Activated naive CD8-positive, alpha-beta T cell treated with anti-CD3 and anti-CD28 coated beads, Interleukin-2, amount 50 U/mL, for 24 hours (primary cell): ENCODE measurements at places on chromosomes 6 and 20.
A peak's percentile ranks its signal among the peaks of the same experiment; 100 is the strongest.

GRCh38 chr6:164122109-164122508 lies 707.6 kb downstream of the QKI start:
- no peaks in the 10 kb centered on the region for H3K4me1 ChIP-seq
- no peak overlapping the region for H3K27ac ChIP-seq
- H3K27me3 ChIP-seq: peaks cover 2% of the 10 kb centered on the region
- H3K36me3 ChIP-seq: no peaks in the 10 kb centered on the region

DNA sequence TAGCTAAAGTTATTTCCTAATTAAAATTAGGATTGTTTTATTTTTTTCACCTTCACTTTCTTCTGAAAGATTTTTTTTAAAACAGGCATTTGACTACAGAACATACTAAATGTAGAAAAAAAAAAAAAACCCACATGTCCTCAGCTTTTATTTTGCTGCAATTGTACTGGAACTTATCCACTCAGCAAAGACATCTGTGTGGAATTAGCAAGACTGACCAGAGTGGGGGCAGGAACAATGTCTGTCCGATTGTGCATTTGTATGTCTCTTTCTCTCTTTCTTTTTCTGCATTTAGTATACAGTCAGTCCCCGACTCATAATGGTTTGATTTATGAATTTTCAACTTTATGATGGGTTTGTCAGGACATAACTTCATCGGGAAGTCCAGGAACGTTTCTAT lies 77.3 kb downstream of the CHD6 start:
- H3K4me1 ChIP-seq: peaks cover 5% of the 10 kb centered on the region
- no peaks in the 10 kb centered on the region for H3K27me3 ChIP-seq
- H3K4me3 ChIP-seq: no peak overlapping the region
- DNase-seq: no peak
- peaks cover 16% of the 10 kb centered on the region for H3K36me3 ChIP-seq

- H3K4me3 ChIP-seq: no peak overlapping the region
- H3K27me3 ChIP-seq: no peaks in the 10 kb centered on the region
- peak overlapping the region; percentile 53 for H3K27ac ChIP-seq
- peaks cover 27% of the 10 kb centered on the region for H3K4me1 ChIP-seq
Measured at GRCh38 chr6:31697555-31697954, 5.6 kb downstream of the ABHD16A start.

- H3K36me3 ChIP-seq: no peaks in the 10 kb centered on the region
- H3K4me1 ChIP-seq: peaks cover 18% of the 10 kb centered on the region
- H3K4me3 ChIP-seq: peak overlapping the region; percentile 82
- no peak overlapping the region for H3K27ac ChIP-seq
- no peaks in the 10 kb centered on the region for H3K27me3 ChIP-seq
- no peak for DNase-seq
Measured at GRCh38 chr20:378961-379336, 1.6 kb upstream of the TRIB3 start.

- H3K4me3 ChIP-seq: no peak overlapping the region
- no peaks in the 10 kb centered on the region for H3K4me1 ChIP-seq
- peaks cover 7% of the 10 kb centered on the region for H3K36me3 ChIP-seq
- no peaks in the 10 kb centered on the region for H3K27me3 ChIP-seq
- H3K27ac ChIP-seq: no peak overlapping the region
- no peak for DNase-seq
Measured at GRCh38 chr6:116338943-116339342, 31.8 kb upstream of the DSE start.

GRCh38 chr6:144006736-144007477 lies 1.2 kb downstream of the PLAGL1 start:
- peaks cover 15% of the 10 kb centered on the region for H3K27me3 ChIP-seq
- H3K4me3 ChIP-seq: peak overlapping the region; percentile 71
- H3K27ac ChIP-seq: peak overlapping the region; percentile 52
- no peaks in the 10 kb centered on the region for H3K36me3 ChIP-seq
- DNase-seq: no peak

DNA sequence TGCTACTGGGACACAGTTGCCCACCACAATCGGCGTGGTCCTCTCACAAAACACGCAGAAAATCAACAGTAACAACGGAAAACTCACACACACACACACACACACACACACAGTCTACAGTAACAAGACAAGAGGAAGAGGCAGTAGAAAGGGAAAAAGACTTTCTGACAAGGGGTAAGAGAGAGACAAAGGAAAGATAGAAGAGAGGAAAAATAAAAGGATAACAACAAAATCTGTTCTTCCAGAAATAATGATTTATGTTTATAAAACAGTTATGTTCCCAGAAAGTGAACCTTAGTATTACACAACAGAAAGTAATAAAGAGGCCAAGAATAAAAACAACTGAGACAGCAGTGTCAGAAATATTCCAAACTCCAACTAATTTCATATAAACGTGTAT lies 2.9 kb downstream of the RANBP9 start:
- peaks cover 8% of the 10 kb centered on the region for H3K36me3 ChIP-seq
- H3K27me3 ChIP-seq: no peaks in the 10 kb centered on the region
- peak overlapping the region; percentile 85 for H3K27ac ChIP-seq
- no peak for DNase-seq
- H3K4me3 ChIP-seq: peak overlapping the region; percentile 92
- H3K4me1 ChIP-seq: peaks cover 36% of the 10 kb centered on the region

GRCh38 chr6:22413681-22414311 lies 117.0 kb upstream of the PRL start:
- H3K36me3 ChIP-seq: no peaks in the 10 kb centered on the region
- H3K4me3 ChIP-seq: no peak overlapping the region
- no peak overlapping the region for H3K27ac ChIP-seq
- DNase-seq: no peak
- no peaks in the 10 kb centered on the region for H3K4me1 ChIP-seq

DNA sequence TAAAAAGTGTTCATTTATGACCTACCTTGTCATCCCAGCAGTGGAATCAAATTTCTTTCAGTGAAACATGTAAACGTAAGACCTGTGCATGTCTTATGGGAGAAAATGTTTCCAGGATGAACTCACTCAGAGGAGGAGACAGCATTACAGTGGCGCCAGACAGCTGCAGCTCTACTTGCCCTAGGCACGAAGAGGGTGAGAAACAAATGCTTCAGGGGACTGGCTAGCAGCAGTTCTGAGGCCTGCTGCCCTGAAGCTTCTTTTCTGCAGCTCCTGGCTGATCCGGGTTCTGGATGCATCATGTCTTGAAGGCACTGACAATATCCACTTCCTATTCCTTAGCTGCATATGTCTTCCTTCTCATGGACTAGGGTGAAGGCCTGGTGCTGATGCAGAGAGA lies 120.2 kb downstream of the QRSL1 start:
- H3K27ac ChIP-seq: no peak overlapping the region
- H3K4me3 ChIP-seq: no peak overlapping the region
- peaks cover 5% of the 10 kb centered on the region for H3K27me3 ChIP-seq
- peaks cover 5% of the 10 kb centered on the region for H3K4me1 ChIP-seq

DNA sequence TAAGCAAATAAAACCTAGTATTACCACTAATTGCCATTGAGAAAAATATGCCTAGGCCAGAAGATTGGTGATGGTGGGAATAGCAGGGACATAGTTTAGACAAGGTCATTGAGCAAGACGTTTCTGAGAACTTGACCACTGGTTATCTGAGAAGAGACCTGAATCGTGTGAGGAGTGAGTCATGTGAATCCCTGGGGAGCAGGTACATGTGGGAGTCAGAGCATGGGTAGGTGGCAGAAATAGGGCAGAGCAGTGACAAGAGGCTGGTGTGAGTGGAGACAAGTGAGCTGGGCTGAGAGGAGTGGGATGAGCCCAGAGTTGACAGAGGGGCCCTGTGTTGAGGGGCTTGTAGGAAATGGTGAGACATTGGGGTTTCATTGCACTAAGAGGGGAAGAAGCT lies 16.4 kb downstream of the MICA start:
- peak overlapping the region; percentile 9 for H3K27ac ChIP-seq

GRCh38 chr20:61937146-61937962 lies 128.3 kb downstream of the TAF4 start:
- H3K27ac ChIP-seq: no peak overlapping the region
- no peaks in the 10 kb centered on the region for H3K4me1 ChIP-seq
- DNase-seq: no peak
- H3K27me3 ChIP-seq: peaks cover 1% of the 10 kb centered on the region

DNA sequence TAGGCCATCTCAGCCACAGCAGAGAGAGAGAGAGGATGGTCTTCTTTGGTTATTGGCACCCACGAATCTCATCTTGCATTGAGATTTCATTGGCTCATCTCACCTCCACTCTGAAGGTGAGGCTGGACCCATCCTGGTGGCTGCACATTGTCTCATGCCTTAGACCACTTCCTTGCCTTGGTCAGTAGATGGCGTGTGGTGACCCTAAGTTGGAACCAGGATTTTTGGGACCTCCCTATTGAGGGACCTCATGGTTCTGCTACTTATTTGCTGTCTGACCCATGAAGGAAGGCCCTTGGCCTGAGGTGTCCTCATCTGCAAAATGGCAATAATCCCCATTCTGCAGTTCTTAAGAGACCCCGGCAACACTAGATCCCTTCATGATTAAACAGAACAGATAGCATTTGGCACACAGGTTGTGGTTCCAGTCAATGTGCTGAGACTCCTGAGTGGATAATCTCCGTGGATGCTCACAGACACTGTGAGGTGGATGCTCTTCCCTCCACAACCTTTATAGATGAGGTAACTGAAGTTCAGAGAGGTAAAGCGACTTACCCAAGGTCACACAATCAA lies 21.5 kb upstream of the AAR2 start:
- no peaks in the 10 kb centered on the region for H3K27me3 ChIP-seq
- no peaks in the 10 kb centered on the region for H3K36me3 ChIP-seq
- DNase-seq: peak; percentile 8
- no peaks in the 10 kb centered on the region for H3K4me1 ChIP-seq
- no peak overlapping the region for H3K4me3 ChIP-seq

GRCh38 chr6:13671548-13672127 lies 40.0 kb downstream of the RANBP9 start:
- no peak overlapping the region for H3K4me3 ChIP-seq
- H3K36me3 ChIP-seq: peaks cover 24% of the 10 kb centered on the region
- H3K4me1 ChIP-seq: peaks cover 78% of the 10 kb centered on the region

DNA sequence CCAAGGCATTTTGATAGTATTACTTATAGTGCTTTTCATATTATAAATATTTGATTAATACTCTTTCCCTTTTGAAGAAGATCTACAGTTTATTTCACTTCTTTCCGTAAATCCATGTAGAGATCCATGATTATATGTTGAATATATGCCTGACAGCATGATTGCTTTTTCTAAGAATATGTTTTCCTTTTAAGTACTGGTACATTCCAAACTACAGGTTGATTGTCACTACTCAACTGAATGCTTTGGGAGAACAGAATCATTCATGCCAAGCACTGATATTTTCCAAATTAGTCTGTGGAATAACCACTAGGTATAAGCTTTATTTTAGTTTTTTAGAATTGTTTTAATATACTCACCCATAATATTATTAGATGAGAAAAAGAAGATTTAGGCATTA lies 330.2 kb downstream of the BCKDHB start:
- no peaks in the 10 kb centered on the region for H3K4me1 ChIP-seq
- H3K27me3 ChIP-seq: no peaks in the 10 kb centered on the region
- no peak overlapping the region for H3K4me3 ChIP-seq
- H3K27ac ChIP-seq: no peak overlapping the region
- DNase-seq: no peak

DNA sequence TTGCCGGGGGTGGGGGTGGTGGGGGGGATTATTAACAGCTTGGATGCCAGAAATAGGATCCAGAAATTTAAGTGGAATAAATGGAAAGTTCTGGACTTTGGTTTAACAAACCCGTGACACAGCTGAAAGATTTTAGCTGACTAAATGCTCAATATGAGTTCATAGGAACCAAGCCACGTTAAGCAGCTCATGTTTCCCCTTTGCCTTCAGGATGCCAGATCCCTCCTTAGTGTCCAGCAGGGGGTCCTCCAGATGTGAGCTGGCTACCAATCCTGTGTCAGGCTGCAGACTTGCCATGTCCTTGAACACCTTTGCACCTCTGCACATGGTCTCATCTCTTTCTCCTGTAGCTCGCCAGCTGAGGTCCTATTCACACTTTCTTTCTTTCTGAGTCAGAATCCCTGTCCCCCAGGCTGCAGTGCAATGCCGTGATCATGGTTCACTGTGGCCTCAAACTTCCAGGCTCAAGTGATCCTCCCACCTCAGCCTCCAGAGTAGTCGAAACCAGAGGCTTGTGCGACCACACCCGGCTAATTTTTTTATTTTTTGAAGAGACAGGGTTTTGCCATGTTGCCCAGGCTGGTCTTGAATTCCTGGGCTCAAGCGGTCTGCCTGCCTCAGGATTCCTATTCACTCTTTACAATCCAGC lies 133.3 kb upstream of the ARMC2 start:
- no peak overlapping the region for H3K27ac ChIP-seq
- H3K27me3 ChIP-seq: no peaks in the 10 kb centered on the region
- H3K4me1 ChIP-seq: peaks cover 18% of the 10 kb centered on the region
- no peak for DNase-seq
- no peaks in the 10 kb centered on the region for H3K36me3 ChIP-seq
- H3K4me3 ChIP-seq: no peak overlapping the region

DNA sequence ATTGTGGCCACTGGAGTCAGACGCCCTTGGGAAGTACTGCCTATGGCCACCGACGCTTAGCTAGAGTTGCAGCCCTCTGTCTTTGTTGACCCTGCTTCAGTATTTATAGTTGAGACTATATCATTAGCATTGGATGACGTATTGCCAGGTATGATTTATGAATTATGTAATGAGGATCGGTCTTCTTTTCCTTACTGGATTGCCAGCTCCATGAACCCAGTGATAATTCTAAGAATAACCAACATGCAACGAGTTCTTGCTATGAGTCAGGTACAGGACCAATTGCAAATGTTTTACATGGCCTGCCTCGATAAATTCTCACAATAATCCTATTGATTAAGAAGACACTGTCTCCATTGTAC lies 63.5 kb downstream of the CLIC5 start:
- DNase-seq: no peak
- no peak overlapping the region for H3K4me3 ChIP-seq
- H3K27me3 ChIP-seq: no peaks in the 10 kb centered on the region
- no peak overlapping the region for H3K27ac ChIP-seq

DNA sequence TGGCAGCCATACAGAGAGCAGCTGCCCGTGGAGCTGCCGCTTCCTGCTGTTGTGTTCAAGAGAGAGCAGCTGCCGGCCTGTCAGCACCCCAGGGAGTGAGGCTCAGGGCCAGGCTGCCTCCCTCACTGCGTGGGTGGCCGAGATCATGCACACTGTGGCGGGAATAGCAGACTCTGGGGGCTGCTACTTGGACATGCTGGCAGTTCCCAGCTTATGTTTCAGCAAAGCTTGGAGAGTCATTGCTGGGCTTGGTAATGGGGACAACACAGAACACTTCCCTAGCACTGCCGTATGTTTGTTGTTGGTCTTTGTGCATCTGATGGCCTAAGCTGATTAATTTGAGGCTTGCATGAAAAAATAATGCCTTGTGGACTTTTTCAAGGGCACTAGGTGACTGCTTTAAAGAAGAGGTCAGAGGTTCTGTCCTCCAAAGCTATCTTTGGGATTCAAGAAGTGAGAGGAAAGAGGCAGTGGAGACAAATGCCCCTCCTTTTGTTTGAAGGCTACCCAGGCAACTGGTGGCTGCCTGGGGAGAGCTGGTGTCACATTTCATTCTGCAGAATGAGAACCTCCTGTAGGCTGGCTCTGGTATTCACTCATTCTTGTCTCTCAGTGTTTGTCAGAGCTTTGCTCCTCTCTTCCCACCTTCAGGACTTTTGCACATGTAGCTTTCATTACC lies 18.8 kb downstream of the MRAP2 start:
- peaks cover 2% of the 10 kb centered on the region for H3K27me3 ChIP-seq
- no peaks in the 10 kb centered on the region for H3K4me1 ChIP-seq
- no peaks in the 10 kb centered on the region for H3K36me3 ChIP-seq
- no peak for DNase-seq
- no peak overlapping the region for H3K27ac ChIP-seq

- H3K27ac ChIP-seq: no peak overlapping the region
- H3K27me3 ChIP-seq: peaks cover 9% of the 10 kb centered on the region
- no peak overlapping the region for H3K4me3 ChIP-seq
- H3K4me1 ChIP-seq: no peaks in the 10 kb centered on the region
Measured at GRCh38 chr6:12715437-12715836, 1.1 kb upstream of the PHACTR1 start.
